Foreskin keratinocyte (primary cell): ENCODE measurements at places on chromosomes 6 and 20.

GRCh38 chr6:97914912-97915311, 631.9 kb upstream of the MMS22L start:
- DNase-seq, result no peak

DNA sequence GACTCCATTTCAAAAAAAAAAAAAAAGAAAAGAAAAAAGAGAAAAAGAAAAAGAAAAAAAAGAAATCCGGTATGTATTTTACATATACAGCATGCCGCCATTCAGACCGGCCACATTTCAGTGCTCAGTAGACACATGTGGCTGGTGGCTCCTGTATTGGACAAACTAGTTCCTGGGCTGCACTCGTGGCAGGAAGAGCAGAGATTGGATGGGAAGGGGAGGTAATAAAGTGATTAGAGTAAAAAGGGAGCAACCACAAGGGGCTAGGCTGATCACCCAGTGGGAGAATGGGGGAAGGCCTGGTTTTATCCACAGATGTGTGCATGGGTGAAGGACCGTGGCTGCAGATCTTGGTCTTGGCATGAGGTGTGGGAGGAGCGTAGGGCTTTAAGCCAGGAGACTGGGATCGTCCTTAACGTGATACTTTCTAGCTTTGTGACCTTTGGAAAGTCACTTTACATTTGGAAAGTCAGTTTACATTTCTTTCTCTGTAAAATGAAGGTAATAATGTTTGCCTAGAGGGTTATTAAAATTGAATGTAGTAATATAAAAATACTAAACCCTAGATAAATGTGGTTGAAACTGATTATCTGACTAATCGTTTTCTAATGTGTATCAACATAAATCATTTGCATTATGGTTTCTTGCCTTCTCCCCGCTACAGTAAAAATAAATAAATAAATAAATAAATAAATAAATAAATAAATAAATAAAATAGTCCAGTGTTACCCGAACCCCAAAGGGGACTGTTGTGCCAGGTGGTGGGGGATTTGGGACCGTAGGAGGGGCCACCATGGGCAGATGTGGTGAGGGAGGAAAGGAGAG, 869 bp upstream of the TRIM15 start:
- DNase-seq, result no peak

GRCh38 chr6:3036861-3037637, 31.2 kb upstream of the RIPK1 start:
- DNase-seq, result no peak

DNA sequence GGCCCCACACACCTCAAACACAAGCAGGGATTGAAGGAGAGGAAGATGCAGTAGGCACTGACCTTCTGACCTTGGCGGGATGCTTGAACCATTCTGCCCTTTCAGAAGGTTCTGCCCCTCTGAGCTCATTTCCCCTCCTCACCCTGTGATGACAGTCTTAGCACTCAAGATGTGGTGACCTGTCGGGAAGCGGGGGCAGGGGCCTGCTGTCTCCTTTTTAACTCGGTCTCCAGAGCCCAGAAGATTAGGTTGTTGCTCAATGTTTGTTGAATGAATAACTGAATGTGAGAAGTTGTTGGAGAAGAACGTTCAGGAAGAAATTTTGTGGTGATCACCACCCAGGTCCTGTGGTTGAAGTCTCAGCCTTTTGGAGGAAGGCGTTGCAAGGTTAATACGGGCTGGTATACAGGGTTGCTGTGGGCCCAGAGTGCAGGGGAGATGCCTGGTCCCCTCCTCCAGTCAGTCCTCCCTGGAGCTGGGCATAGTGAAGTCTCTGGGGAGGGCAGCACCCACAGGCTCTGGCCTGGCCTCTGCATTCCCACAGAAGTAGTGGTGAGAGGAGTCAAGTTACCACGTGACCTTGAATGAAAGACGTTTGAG, 49.7 kb upstream of the FUCA2 start:
- no peak for DNase-seq

- no peak for DNase-seq
Measured at GRCh38 chr6:72504406-72504805, 117.5 kb upstream of the KCNQ5 start.

- no peak for DNase-seq
Measured at GRCh38 chr20:35238170-35238569, 11.7 kb downstream of the MMP24 start.

- DNase-seq, result no peak
Measured at GRCh38 chr6:105372142-105372848, 30.6 kb downstream of the PREP start.
